ENCODE measurements at places on chromosomes 5 and 9.
A peak's percentile ranks its signal among the peaks of the same experiment; 100 is the strongest.

DNA sequence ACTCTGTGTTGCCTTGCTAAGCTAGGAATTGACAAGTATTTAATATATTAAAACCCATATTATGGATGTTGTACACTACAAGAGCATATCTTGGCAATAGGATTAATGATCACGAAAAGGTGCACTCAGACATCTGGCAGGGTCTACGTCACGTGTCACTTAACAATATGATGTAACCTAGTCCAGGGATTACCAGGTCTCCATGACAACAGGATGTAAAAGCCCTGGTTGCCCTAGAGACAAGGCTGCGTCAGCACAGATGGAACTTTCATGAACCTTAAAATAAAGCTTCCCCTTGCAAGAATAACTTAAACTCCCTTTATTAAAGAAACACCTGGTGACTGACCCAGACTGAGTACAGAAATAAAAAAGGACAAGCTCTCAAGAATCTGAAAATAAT, 717.8 kb downstream of the CDH18 start:
- DNase-seq = peak; percentile 2

DNA sequence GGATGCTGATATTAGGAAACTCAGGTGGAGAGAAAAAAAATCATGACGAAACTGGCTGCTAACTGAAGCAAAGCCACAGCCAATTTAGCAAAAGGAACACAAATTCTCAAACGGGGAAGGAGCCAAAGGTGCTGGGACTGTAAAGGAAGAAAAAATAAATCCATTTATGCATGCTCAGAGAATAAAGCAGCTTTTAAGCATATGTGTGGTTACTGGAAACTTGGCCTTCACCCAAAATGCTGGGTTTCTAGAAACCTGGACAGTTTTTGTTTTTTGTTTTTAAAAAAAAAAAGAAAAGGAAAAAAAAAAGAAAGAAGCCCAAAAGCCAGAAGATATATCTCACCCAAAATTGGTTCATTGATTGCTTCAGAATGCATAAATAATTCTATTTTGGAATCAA, 8.0 kb downstream of the WHRN start:
- no peak for DNase-seq

- peak; percentile 65 for DNase-seq
Measured at GRCh38 chr5:173925449-173926071, 37.4 kb downstream of the CPEB4 start.

DNA sequence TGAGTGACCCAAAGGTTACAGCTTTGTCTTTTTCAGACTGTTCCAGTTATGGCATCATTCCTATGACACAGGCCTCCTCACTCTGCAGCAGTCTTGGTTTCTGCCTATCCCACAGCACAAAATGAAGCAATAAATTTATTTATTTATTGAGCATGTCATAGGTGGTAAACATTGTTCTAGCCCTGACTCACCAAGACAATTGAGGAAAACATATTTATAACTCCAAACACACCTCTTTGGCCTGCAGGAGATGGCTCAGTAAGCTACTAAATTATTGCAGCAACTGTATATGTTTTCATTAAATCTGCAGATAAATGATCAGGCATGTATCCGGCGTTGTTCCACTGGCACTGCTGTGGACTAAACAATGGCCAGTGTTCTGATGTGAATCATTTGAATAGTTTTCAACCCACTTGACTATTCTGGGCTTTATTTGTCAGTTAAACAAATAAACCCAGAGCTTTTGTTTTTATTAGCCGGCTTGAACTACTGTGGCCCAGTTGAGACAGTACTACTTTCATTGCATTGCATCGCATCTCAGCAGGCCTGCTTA, 83.2 kb downstream of the FOXD1 start:
- peak; percentile 46 for DNase-seq

DNA sequence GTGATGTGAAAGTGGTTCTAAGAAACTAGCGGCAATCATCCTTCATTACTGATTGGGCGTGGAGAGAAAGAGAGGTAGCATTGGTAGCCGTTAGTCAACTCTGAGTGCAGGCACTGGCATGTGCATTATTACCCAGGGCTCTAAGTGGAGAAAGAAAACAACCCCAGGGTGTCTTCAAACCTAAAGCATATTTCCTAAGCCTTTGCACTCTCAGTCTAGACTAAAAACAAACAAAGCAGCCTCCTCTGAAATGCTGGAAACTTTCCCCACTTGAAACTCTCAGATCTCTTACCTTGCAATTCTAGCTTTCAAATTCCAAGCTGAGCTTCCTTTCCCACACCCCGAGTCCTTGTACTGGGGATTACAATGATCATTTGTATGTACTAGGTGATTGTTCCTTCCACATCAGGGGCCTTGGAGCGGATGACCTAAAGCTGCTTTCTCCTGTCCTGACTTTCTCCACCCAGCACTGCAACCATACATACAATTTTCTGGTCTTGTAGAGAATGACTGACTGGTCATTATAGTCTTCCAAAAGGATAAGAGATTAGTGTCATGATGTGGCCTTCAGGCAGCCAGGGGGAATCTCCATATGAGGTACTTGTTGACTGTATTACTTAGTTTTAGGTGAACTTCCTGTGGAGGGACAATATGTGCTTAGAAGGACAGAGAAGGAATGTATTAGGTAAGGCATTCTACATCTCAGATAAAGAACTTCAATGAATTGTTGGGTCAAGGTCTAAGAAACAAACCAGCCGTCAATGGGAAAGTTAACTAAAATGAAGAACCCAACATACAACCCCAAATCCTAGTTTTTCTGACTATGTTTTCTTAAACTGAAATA, 98.3 kb upstream of the CDKN2B start:
- DNase-seq = no peak

DNA sequence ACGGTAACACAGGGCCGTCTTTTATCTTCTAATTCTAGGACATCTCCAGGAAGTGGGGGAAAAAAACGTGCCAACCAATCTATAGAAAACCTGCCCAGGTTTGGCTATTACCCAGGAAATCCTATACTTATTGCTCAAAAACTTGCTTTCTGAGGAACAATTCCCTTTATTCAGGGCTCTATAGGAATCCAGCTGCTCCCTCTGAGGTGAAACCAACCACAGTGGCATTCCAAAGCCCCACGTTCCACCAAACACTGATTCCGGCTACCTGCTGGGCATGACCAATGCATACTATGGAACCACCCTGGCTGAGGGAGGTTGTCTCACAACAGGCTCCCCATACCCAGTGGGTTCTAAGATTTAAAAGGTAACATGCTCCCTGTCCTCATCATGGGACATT, 57.6 kb downstream of the GLIS3 start:
- no peak for DNase-seq

- no peak for DNase-seq
Measured at GRCh38 chr5:95244479-95244878, 40.4 kb downstream of the MCTP1 start.

GRCh38 chr5:135708481-135709207, 125.8 kb upstream of the SLC25A48 start:
- no peak for DNase-seq

DNA sequence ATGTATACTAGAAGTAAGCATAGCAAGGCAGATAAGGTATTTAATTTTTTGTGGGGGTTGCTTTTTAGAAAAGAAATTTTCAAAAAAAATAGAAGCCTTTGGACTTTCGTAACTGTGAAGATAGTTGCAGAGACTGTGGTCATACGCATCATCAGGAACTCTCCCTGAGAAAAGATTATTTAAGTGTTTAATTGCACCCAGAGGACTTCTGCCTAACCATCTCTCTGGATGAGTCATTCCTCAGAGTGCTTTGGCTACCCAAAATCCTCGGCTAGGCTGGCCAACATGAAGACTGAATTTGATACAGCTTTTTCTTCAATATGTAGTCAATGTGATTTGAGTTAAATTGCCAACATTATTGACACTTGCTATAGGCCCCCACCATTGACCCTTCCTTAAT, 296.4 kb downstream of the TLR4 start:
- no peak for DNase-seq

DNA sequence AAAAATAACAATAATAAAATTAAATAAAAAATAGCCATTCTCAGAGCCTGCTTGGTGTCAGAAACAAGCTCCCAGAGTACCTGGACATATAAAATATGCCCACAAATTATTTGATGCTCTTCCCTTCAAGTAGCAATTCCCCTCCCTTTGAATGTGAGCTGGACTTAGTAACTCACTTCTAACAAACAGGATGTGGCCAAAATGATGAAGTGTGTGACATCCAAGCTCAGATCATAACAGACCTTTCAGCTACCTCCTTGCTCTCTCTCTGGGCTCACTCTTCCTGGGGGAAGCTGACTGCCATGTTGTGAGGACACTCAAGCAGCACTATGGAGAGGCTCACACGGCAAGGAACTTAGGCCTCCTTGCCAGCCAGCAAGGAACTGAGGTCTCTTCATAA, 69.0 kb downstream of the SPRY4 start:
- no peak for DNase-seq

- DNase-seq = no peak
Measured at GRCh38 chr5:67999391-67999790, 216.2 kb upstream of the PIK3R1 start.

DNA sequence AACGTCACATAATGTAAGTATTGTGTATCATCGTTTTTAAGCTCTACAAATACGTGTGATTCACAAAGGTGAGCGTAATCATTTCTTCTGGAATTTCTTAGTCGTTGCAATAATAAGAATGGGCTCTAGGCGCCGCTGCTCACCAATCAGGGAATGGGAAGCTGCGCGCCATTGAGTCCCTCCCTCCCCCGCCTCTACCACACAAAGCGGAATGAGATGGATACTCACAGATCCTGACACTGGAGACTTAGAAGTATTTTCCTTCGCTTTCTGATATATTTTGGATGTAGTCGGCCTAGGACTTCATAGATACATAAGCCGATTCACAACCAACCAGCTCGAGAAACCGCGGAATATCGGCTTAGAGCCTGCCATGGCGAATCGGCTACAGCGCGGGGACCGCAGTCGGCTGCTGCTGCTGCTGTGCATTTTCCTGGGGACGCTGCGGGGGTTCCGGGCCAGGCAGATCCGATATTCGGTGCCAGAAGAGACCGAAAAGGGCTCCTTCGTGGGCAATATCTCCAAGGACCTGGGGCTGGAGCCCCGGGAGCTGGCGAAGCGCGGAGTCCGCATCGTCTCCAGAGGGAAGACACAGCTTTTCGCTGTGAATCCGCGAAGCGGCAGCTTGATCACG, at the start of gene PCDHGA11:
PCDHGA11 (plus strand) TSS at position 197 of the 634 bp plus-strand sequence; CDS start at position 374, 177 bp downstream.
- no peak for DNase-seq

DNA sequence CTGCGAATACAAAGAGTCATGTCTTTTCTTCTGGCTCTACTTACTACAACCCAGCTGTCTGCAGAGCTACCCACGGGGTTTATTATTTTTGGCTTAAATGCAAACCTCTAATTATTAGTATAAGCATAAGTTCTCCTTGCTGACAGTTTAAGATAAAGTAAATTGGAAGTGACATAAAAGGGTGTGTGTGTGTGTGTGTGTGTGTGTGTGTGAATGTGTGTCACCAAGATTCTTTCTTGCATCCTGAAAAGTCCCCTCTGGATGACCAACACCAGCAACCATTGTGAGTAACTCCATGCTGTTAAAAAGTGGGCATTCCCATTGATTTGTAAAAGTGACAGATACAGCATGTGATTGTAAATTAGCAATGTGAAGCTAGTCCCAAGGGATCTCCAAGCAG, 803.8 kb upstream of the ZNF608 start:
- DNase-seq = no peak

GRCh38 chr5:54217826-54218503, 92.4 kb downstream of the ARL15 start:
- peak; percentile 75 for DNase-seq

GRCh38 chr5:145981589-145982571, 45.5 kb downstream of the SH3RF2 start:
- no peak for DNase-seq

GRCh38 chr5:15521381-15522186, 21.6 kb downstream of the FBXL7 start:
- no peak for DNase-seq

DNA sequence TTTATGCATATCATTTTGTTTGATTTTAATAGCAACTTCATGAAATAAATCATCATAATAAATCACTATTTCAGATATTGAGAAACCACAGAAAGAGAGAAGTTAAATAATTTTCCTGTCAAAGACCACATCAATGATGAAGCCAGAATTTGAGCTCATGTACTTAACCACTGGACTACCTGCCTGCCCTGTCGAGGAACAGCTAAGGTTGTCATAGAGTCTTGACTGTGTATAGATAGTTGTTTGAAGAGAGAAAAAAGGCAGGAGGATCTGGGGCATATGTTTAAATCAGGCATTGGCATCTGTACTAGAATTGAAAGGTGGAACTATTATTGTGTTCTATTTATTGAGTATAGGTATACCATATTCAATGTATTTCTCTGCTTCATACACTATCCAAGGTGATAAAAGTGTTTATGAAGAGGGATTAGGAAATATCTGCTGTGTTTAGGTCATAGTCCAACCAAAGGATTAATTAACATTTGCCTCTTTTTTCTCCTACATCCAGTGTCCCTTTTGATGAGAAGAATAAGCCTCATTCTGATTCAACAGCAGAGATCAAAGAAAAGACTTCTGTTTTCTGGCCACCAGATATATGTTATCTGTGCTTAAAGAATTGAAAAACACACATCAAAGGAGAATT, 37.3 kb upstream of the CDKN2B start:
- DNase-seq = no peak

DNA sequence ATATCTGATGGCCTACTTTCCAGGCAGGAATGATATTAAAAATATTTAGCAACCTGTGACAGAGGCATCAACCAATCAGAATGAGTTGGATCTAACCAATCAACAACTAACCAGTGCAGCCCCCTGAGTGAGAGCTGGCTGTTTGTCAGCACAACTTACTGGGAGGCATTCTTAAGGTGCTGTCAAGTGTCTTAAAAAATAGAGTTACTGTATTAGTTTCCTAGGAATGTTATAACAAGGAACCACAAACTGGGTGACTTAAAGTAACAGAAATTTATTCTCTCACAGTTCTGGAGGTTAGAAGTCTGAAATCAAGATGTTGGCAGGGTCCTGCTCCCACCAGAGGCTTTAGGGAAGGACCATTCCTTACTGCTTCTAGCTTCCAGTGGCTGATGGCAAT, 85.2 kb downstream of the ATG10 start:
- no peak for DNase-seq

- no peak for DNase-seq
Measured at GRCh38 chr9:35659340-35659739, 1.2 kb downstream of the CCDC107 start.

DNA sequence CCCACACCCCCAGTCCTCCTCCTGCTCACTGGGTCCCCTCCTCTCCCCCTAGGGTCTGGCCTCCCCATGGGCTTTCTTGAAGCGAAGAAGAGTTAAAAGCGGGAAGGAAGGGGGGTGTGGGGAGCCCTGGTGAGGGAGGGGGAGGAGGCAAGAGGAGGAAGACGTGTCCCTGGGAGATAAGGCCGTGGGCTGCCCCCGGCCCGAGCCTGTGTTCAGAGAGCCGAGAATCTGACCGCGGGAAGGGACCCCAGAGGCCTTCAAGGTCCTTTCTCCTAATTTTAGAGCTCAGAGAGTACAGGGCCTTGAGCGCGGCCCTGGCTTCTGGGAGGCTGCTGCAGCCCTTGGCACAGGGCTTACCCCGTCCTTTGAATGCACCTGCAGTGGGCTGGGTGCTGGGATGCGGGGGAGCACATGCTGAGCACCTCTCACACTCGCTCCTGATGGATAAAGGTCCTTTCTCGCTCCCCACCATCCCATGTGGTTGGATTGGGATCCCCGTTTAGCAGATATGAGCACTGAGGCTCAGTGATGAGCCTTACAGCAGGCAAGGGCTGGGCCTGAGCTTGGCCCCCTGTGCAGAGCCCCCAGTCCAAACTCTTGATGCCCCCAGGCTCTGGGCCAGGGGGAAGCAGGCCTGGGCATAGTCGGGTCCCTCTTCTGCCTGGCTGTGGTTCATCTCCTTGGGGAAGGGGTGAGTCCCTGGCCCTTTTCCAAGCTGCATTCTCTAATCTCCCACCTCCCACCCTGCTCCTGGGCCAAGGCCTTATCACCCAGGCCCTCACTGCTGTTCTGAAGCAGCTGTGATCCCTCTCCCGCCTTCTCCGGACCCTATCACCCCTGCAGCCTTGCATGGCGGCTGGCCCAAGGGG, 5.9 kb downstream of the GFI1B start:
- no peak for DNase-seq
